GM12892 (cell line): ENCODE measurements at places on chromosomes 7 and 10.

DNA sequence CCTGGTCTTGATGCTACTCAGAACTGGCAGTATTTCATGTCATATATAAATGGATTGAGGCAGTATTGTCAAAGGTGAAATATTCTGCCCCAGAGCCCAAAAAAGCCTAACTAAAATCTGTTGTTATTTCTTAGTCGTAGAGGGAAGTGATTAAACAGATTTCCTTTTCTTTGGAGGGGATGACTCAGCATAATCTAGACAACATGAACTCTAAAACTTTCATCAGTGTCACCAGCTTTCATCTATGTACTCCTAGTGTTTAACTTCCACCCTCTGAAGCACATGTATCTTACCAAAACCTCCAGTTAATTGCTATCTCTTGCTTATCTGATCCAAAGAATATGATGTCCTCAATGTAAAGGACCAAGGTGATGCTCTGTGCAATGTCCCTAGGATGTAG lies 97.1 kb upstream of the ARID5B start:
- no peak for DNase-seq

DNA sequence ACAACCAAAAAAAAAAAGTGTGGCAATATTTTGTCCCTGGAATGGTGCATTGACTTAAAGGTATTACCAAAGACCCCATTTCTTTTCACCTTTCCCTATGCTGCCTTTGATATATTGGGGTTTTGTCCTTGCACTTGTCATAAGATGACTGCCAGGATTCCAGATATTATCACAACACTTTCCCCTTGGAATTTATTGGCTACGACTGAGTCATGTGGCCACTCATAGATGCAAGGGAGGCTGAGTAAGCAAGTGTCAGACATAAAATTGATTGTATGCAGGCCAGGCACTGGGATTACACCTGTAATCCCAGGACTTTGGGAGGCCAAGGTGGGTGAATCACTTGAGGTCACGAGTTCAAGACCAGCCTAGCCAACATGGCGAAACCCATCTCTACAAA lies 83.6 kb downstream of the PPP1R3C start:
- no peak for DNase-seq

DNA sequence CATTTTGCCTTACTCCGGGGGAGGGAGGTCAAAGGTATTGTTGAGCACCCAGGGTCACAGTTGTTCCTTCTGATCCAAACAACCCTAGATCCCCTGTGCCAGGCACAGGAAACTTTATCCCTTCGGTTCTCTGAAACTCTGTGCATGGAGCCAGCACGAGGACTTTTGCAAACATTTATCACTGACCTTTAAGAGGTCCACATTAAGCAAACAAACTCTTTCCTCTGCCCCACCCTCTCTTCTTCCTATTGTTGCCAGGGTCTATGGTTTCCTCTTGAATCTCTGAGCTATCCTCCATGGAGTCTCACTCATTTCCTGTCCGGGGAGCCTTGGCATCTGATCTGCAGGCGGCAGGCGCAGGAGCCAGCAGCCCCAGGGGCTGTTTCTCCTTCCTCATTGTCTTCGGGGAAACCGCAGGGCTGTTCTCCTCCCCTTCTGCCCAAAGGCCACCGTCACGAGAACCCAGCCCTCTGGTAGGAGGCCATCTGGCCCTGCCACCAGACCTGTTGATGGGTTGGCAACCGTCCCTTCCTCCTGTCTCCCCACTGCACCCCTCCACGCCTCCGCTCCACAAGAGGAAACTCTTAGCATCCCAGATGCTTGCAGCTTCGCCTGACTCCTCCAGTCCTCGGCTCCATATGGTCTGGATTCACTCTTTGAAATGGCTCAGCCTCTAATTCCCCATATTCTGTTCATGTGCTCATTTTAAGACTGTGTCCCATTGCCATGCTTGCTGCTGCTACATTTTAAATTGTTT lies 327.3 kb upstream of the NRP1 start:
- DNase-seq, result no peak

DNA sequence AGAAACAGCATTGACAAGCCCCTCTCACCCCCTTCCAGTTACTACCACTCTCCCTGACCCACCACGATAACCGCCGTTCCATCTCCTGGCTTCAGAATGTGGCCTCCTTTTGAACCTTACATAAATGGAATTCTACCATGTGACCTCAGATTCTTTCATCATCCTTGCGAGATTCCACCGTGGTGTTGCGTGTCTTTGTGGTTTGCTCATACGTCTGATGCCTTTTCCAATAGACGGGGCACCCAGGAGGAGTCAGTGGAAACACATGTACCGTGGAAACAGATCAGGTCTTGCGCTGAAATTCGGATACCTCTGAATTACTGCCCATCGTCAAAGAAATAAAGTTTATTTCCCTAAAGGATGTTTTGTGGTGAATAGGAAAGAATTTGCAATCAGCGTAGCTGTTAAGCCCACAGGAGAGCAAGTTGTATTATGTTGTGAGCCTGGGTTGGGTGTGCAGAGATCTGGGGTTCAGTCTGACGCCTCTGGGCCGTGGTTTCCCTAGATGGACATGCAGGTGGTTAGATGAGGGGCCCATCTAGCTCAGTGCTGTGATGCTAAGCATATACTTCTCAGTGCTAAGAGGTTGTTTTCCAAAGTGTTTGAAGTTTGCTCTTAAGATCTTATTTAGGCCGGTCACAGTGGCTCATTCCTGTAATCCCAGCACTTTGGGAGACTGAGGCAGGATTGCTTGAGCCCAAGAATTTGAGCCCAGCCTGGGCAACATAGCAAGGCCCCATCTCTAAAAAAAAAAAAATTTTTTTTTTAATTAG lies 29.1 kb downstream of the GTF2IRD1 start:
- no peak for DNase-seq

GRCh38 chr10:48993627-48994026 lies 54.0 kb upstream of the LRRC18 start:
- DNase-seq, result no peak

- no peak for DNase-seq
Observed at GRCh38 chr10:10542477-10542876, 475.2 kb upstream of the CELF2 start.

DNA sequence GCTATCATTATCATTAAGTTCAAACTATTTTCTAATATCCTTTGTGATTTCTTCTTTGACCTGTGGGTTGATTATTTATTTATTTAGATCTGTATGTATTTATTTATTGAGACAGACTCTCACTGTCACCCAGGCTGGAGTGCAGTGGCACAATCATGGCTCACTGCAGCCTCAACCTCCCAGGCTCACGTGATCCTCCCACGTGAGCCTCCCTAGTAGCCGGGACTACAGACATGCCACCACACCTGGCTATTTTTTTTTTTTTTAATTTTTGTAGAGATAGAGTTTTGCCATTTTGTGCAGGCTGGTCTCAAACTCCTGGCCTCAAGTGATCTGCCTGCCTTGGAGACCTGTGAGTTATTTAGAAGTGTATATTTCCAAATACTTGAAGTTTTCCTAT lies 28.7 kb upstream of the MRPS16 start:
- DNase-seq, result no peak

DNA sequence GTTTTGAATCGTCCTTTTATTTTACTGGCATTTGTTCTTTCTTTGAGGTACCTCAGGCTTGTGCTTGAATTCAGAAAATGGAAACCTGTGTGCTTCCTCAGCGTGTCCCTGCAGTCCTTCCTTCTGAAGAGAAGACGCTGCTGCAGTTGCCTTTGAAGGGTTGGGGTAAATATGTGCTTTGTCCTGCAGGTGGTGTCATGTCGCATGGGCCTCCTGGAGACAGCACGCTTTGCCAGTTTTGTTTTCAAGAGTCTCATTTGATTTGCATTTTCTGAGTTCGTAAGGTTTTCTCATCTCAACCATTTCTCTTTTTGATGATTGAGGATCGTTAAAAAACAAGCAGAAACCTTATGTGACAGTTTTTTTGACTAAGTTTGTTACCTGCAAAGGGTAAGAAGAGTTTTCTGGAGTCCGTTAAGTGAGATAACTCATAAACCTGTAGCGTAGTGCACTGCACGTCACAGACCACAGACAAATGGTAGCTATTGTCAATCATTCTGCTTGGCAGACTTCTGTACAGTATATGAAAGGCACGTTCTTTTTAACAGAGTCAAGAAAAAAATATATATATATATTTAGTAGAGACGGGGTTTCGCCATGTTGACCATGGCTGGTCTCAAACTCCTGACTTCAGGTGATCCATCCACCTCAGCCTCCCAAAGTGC lies 57.0 kb downstream of the CDC123 start:
- DNase-seq, result no peak

- no peak for DNase-seq
Observed at GRCh38 chr7:922334-923107, 32.0 kb downstream of the ADAP1 start.

- DNase-seq, result no peak
Observed at GRCh38 chr7:114923403-114923713, 1.5 kb downstream of the MDFIC start.

DNA sequence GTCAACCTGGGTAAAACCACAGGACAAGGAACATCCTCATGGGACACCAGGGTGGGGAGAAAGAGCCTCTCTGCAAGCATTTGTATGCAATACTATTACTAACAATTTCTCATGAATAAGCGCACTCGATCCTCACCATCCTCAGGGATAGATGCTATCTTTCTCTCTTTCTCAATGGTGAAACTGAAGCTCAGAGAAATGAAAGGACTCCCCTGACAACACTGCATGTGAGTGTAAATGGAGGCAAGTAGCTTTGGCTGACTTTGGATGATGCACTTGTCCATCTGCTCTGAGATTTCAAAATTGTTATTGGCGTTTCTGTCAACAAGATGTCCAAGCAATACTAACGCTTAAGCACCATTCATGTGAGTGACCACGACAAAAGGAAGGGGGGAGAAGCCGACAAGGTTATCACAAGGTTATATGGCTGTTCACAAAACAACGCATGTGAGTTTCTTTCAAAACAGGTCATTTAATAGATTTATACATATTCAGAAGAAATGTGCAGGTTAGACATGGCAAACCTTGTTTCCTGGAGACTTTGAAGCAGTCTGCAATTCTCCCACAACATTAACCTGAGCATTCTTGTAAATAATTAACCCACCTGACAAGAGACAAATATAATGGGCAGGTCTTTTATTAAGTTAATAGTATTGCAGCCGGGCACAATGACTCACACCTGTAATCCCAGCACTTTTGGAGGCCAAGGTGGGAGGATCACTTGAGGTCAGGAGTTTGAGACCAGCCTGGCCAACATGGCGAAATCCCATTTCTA lies 54.0 kb downstream of the IFIT5 start:
- no peak for DNase-seq

DNA sequence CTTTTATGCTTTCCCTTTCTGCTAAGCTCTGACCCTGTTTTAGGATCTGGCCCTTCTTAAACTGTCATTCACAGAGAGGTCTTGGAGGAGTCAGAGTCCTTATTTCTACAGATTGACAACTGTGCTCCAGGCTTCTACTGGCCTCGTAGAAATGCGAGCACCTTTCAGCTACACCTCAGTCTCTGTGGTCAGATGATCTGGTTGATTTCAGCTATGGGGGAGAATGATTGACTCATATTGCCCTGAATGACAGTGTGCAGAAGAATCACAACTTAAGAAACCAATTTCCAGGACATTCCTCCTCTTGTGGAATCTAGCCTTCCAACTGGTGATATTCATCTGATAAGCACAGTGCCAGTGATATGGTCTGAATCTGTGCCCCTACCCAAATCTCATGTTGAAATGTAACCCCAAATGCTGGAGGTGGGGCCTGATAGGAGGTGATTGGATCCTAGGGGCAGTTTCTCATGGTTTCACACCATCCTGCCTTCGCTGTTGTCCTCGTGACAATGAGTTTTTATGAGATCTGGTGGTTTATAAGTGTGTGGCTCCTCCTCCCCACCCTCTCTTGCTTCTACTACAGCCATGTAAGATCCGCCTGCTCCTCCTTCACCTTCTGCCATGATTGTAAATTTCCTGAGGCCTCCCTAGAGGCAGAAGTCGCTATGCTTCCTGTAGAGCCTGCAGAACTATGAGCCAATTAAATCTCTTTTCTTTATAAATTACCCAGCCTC lies 14.0 kb upstream of the CYP3A7 start:
- DNase-seq, result no peak

- no peak for DNase-seq
Observed at GRCh38 chr10:129161150-129161549, 305.9 kb upstream of the MGMT start.

GRCh38 chr10:48461623-48462481 lies 143.0 kb downstream of the ARHGAP22 start:
- DNase-seq, result no peak

DNA sequence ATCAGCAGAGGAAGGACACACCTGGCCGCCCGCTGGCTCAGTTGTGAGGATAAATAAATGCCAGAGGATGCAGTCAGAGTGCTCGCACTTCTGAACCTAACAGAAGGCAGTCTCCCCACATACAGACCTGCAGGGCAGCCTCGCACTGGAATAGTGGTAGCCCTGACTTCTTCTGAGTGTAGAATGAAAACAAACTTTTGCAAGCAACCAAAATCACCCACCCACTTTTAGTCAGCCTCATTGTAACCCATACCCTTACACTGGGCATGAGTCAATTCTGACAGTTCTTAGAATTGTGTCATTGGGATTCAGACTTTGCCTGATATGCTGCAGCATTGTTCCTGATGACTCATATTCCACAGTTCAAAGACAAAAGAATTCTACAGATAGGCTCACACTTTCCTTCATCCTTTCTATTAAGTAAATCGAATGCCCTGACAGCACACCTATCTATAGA lies 167.0 kb upstream of the CDK1 start:
- DNase-seq, result no peak

GRCh38 chr10:42594246-42594650 lies 44.1 kb downstream of the ZNF33B start:
- no peak for DNase-seq

GRCh38 chr7:47271749-47272148 lies 310.2 kb downstream of the TNS3 start:
- DNase-seq, result no peak

- DNase-seq, result no peak
Observed at GRCh38 chr10:90871279-90871765, 452 bp upstream of the RPP30 start.

- no peak for DNase-seq
Observed at GRCh38 chr10:75935240-75935639, 503.8 kb downstream of the LRMDA start.

GRCh38 chr10:43822631-43823580 lies 174.2 kb upstream of the ZNF32 start:
- DNase-seq, result no peak

GRCh38 chr10:124864421-124865193 lies 63.0 kb downstream of the ABRAXAS2 start:
- DNase-seq, result no peak

DNA sequence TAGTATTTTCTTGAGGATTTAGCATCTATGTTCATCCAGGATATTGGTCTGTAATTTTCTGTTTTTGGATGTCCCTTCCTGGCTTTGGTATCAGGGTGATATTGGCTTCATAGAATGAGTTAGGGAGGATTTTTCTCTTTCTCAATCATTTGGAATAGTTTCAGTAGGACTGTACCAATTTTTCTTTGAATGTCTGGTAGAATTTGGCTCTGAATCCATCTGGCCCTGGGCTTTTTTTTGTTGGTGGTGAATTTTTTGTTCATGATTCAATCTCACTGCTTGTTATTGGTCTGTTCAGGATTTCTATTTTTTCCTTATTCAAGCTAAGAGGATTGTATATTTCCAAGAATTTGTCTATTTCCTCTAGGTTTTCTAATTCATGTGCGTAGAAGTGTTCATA lies 192.7 kb downstream of the KIF20B start:
- no peak for DNase-seq
